ENCODE measurements at places on chromosomes 4 and X.

- no peak for DNase-seq
Measured at GRCh38 chr4:122224348-122224747, 72.2 kb downstream of the BLTP1 start.

- no peak for DNase-seq
Measured at GRCh38 chr4:147678796-147679549, 5.0 kb downstream of the PRMT9 start.

- no peak for DNase-seq
Measured at GRCh38 chrX:5842601-5843000, 386.1 kb downstream of the NLGN4X start.

DNA sequence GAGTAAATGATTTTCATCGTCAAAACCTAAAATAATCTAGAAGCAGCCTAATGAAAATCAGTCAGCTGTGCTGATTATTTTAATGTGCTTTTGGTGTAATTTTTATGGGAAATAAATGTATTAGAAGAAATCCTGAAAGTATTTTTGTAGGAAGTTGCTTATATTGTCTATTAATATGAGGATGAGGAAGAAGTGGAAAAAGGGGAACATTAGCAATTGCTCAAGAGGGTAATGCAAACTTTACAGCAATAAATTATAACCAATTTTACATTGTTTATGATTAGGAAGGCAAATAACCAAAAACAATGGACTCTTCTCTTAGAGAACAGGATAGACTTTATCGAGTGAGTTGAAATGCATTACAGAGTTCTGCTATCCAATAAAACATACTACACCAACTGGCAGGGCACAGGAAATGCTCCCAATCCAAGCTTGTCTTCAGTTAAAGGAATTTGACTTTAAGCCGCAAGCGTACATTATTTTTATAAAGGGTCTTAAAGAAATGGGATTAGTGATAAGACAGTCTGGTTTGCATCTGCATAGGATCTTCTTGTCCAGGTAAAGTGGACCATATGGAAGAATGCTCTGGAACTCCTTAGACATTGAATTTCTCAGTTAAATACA, 374.8 kb downstream of the PDGFC start:
- DNase-seq = no peak

- peak; percentile 8 for DNase-seq
Measured at GRCh38 chrX:15815779-15816437, 25.6 kb downstream of the ZRSR2 start.

DNA sequence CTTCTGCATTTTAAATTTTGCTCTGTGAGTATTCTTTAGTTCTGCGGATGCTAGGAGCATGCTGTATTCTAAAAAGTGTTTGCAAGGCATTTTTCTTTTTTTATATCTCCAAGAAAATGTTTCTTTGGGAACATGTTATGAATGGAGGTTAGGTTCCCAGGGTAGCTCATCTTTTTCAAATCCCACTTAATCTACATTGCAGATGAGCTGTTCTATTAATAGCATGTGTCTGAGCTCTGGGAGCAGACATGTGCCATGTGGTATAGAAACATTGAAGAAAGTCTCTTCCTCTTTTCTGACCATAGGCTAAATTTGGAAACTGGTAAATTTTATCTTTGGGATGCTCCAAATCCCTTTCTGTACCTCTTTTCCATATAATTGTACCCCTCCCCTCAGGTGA, 23.2 kb downstream of the DIAPH2 start:
- DNase-seq = no peak

DNA sequence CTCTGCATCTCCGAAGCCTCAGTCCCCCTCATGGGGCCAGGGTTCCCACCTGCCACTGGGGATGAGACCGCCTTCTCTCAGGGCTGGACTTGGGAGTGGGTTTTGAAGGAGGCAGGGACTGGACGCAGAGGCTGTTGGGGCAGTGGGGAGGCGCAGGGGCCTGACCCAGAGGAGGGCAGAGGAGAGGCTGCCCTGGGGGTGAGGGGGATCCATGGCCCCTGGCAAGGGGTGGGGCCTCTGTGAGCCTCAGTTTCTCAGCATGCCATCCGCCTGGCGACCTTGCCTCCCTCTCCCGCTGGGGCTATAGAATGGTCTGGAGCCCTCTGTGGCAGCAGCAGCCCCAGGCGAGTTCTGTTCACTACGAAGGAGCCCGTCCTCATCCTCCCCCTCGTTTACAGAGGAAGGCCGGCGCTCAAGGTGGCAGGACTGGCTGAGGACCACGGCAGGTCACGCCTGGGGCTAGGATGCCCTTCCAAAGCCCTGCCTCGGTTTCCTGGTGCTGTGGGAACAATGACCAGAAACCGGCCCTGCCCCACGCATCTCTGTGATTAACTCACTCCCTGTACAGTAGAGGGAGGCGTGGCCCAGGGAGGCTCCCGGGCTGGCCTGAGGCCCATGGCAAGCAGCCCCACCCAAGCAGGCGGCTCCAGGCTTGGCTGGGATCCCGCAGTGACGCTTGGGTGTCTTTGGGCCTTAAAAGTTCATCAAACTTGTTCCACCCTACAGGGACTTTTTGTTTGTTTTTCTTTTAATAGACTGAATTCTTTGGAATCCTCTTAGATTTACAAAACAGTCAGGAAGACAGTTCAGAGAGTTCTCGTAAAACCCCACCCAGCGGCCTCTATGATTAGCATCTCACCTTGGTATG, 16.0 kb upstream of the SH3TC1 start:
- no peak for DNase-seq

DNA sequence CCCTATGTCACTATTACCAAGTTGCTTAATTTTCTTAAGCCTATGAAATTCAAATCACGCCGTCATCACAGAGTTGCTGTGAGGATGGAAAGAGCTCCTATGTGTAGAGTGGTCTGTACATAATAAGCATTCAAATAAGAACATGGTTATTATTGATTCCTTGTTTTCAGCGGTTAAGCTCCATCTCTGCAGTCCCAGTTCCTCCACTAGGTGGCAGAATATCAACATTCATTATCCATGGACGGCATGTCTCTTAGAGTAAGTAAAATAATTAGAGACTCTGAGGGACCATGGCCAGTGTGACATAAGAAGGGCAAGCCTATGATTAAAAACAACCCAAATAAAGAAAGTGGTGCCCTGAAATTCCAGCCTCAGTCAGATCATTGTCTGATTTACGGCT, 132.5 kb upstream of the NHS start:
- no peak for DNase-seq

GRCh38 chrX:111467896-111468295, 43.5 kb upstream of the SERTM2 start:
- no peak for DNase-seq

GRCh38 chr4:3422808-3423297, 18.9 kb upstream of the HGFAC start:
- DNase-seq = no peak

DNA sequence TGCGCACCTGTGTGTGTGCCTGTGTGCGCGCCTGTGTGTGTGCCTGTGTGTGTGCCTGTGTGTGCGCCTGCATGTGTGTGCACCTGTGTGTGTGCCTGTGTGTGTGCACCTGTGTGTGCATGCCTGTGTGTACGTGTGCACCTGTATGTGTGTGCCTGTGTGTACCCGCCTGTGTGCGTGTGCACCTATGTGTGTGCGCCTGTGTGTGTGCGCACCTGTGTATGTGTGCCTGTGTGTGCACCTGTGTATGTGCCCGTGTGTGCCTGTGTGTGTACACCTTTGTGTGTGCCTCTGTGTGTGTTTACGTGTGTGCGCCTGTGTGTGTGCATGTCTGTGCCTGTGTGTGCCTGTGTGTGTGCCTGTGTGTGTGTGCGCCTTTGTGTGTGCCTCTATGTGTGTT, 33.5 kb downstream of the ZFP42 start:
- DNase-seq = no peak

DNA sequence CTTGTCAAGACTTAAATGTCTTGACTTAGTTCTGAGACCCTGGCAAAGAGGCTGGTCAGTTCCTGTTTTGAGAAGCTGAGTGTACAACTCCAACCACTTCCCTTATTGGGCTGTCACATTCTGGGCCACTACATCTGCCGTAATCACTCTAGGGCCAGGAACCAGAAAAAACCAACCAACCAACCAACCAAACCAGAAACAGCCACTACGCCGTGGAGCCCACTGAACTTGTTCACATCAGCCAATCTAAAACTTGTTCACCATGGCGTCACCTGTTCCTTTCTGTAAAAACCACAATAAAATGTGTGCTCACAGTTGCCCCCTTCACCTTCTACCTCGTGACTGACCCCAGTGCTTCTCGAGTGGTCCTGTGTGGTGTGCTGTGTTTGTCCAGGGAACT, 107.3 kb downstream of the JADE1 start:
- peak; percentile 84 for DNase-seq

- no peak for DNase-seq
Measured at GRCh38 chr4:54657551-54658251, at the start of gene KIT. Gene KIT (plus strand): TSS chr4:54657957. CDS start chr4:54658015, 58 bp downstream.

DNA sequence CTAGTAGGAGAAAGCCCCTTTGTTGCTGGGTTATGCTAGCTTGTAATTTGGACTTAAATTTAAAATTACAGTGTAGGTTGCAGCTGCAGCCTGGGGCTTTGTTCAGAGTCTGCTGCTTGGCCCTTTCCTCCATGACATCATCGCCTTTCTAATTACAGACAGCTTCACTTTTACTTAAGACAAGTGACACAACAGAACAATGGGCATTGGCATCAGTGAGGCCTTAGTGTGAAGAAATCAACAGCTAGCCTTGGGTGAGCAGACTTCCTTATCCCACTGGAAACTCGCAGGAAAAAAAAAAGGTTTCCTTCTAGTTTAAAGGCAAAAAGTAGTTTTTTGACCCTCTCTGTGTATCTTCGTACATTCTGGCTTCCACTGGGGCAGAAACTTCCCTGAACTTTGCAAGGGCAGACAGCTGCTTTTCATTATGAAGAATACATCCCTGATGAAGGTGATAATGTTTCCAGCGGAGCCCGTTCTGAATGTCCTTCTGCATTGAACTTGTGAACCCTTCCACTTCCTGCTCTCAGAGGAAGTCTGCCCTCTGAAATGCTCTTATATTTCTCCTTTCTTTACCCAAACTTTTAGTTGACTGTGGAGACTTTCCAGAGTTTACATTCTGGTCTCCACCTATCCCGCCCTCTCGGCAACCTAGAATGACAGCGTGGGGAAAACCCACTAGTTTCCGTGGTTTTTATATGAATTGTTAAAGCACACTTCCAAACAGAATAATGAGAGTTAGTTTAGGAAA, 123.2 kb upstream of the FAM9C start:
- no peak for DNase-seq

GRCh38 chr4:155008389-155008788, 200.0 kb upstream of the NPY2R start:
- no peak for DNase-seq

DNA sequence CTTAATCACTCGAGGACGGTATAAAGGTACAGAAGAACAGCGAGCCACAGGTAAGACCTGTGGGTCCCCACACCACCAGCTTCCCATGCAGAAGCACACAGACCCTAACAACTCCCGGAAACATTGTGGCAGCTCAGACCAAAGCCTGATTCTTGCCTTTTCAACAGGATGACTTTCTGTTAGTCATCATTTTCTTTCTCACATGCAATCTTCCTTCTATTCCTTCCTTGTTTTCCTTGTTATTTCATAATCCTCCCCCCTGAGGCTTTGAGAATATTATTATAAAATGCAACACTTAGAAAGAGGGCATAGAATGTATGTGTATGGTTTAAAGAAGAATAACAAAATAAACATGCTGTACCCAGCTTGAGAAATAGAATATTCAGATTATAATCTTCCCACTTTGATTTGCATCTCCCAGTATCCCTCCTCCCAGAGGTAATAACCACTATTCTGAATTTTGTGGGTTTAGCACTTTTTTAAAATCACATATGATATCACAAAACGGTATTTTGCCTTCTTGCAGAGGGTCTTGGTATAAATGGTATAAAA, 100.9 kb downstream of the FHDC1 start:
- DNase-seq = no peak

DNA sequence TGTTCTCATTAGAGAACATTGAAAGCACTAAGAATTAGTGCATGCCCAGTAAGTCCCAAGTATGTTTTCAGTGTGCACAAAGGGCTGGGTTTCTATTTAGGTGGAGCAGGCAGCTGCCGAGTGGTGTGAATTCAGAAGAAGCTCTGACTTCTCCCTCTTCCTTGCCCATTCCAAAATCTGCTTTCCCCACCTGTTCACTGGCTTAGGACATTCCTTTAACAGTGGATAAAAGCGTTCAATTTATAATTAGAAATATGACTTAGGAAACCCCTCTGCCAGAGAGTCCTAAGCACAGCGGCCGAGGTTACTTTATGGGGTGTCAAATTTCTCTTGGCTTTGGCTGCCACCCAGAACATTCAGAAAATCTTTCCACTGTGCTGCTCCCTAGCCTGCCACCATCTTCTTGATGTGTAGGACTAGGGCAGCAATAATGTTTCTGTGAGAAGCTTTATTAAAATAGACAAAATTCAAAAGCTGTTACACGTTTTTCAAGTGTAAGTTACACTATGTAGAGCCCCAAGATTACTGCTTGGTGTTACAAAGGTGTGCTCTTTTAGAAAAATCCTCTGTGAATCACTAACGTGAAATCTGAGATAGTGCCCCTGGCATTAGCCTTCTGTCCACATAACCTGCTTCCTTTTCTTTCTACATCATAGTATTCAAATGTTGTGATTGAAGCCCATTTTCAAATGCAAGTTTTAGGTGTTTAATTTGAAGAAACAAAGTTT, 191.6 kb upstream of the ANKRD50 start:
- DNase-seq = no peak

DNA sequence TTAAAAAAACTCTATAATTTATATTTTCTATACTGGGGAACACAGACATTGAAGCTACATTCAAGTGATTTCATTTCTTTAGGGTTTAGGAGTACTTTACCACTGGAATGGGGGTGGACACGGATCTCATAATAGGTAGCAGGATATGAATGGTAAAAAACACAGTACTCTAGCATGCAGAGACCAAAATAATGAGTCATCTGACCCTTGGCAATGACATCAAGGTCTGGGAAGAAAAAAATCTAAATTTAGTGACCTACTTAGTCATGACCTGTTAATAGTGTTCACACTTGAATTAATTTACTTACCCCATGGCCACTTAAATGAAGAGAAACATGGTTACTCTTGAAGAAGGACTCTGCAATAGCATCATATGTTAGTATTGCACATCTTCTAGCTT, 187.9 kb downstream of the EPHA5 start:
- DNase-seq = no peak

DNA sequence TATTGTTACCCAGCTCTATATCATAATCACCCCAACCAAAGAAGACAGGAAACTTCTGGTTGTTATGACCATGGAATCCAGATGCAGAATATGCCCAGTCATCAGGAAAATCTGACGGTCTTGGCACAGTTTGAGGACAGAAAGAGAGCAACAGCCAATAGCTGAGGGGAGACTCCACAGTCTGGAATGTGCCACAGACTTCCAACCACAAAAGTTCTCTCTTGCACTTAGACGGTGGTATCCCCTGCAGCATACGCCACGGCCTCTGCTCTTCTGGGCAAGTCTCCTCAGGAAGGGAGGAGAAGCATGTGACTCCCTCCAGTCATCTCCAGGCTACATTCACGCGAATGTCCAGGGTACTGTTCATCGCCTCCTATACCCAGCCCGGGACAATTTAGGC, 18.4 kb downstream of the ZNF827 start:
- no peak for DNase-seq

Data from GM12878 (cell line).